Chondrocyte (in vitro differentiated cells): ENCODE measurements at places on chromosomes 11 and 22. TPM values are rescaled to one million over a fixed set of nuclear protein-coding genes. Genes with fewer than 3 reads are reported as not detected.

SCGB1D2 gene
- not detected in 3 replicates for total RNA-seq

HBE1 gene
- not detected in 3 replicates for total RNA-seq

ISX gene
- not detected in 3 replicates for total RNA-seq

PRG3 gene
- total RNA-seq = not detected in 3 replicates

LDHAL6A gene
- total RNA-seq = not detected in 3 replicates

OR10D3 gene
- not detected in 3 replicates for total RNA-seq

KREMEN1 gene
- total RNA-seq = 5.0 to 7.3 TPM (median 7.3 TPM) in 3 replicates

ANO5 gene
- total RNA-seq = 0.18 to 0.20 TPM in 2 of 3 replicates, not detected in the other

ARRB1 gene
- 14.4 to 19.1 TPM (median 16.6 TPM) in 3 replicates for total RNA-seq

PDGFB gene
- 10.5 to 16.9 TPM (median 16.5 TPM) in 3 replicates for total RNA-seq

RIMBP3C gene
- 0.22 to 0.75 TPM (median 0.38 TPM) in 3 replicates for total RNA-seq

SESN3 gene
- 104 to 238 TPM (median 104 TPM) in 3 replicates for total RNA-seq

NOX4 gene
- 35.3 to 102 TPM (median 39.1 TPM) in 3 replicates for total RNA-seq

SULT4A1 gene
- 0.68 to 3.3 TPM (median 2.9 TPM) in 3 replicates for total RNA-seq

SAA2 gene
- not detected in 3 replicates for total RNA-seq

ALG8 gene
- total RNA-seq = 28.7 to 48.5 TPM (median 30.1 TPM) in 3 replicates

PRDM11 gene
- total RNA-seq = 32.9 to 35.1 TPM (median 35.0 TPM) in 3 replicates

CRYBB2 gene
- not detected in 3 replicates for total RNA-seq

NLRP6 gene
- total RNA-seq = not detected in 3 replicates

PGM2L1 gene
- total RNA-seq = 20.4 to 23.6 TPM (median 22.0 TPM) in 3 replicates

HSPB2 gene
- 1.0 to 2.9 TPM (median 2.4 TPM) in 3 replicates for total RNA-seq

PIWIL4 gene
- total RNA-seq = 2.4 to 2.6 TPM (median 2.5 TPM) in 3 replicates

C11orf52 gene
- 0.67 to 2.0 TPM (median 0.72 TPM) in 3 replicates for total RNA-seq

OR51A4 gene
- total RNA-seq = not detected in 3 replicates

FZD4 gene
- 6.5 to 11.9 TPM (median 6.6 TPM) in 3 replicates for total RNA-seq

KRTAP5-9 gene
- total RNA-seq = 0.20 to 0.36 TPM in 2 of 3 replicates, not detected in the other

EHF gene
- not detected in 3 replicates for total RNA-seq

PPP1CA gene
- 95.2 to 113 TPM (median 109 TPM) in 3 replicates for total RNA-seq

ART1 gene
- not detected in 3 replicates for total RNA-seq

OSM gene
- total RNA-seq = not detected in 3 replicates

TOB2 gene
- total RNA-seq = 37.7 to 42.0 TPM (median 40.8 TPM) in 3 replicates

CRKL gene
- 45.3 to 49.2 TPM (median 46.3 TPM) in 3 replicates for total RNA-seq

CHID1 gene
- total RNA-seq = 87.6 to 115 TPM (median 90.3 TPM) in 3 replicates

ADAMTS15 gene
- 16.8 to 140 TPM (median 136 TPM) in 3 replicates for total RNA-seq

UBQLN3 gene
- total RNA-seq = 0.13 to 0.31 TPM in 2 of 3 replicates, not detected in the other

UCP3 gene
- 0.47 to 1.6 TPM (median 1.3 TPM) in 3 replicates for total RNA-seq

TH gene
- total RNA-seq = not detected in 3 replicates

SMTNL1 gene
- not detected in 3 replicates for total RNA-seq

RFPL2 gene
- 0.22 TPM in 1 of 3 replicates, not detected in the others for total RNA-seq

YPEL4 gene
- 0.41 TPM in 1 of 3 replicates, not detected in the others for total RNA-seq

P2RY2 gene
- 0.32 TPM in 1 of 3 replicates, not detected in the others for total RNA-seq

PPFIA1 gene
- 60.2 to 63.5 TPM (median 62.6 TPM) in 3 replicates for total RNA-seq

TYMP gene
- total RNA-seq = 12.5 to 39.5 TPM (median 39.3 TPM) in 3 replicates

ADORA2A gene
- 2.3 to 3.6 TPM (median 2.4 TPM) in 3 replicates for total RNA-seq

OR8D4 gene
- total RNA-seq = not detected in 3 replicates
